Glomerular endothelial cell (primary cell): ENCODE measurements at places on chromosomes 3 and 15.

DNA sequence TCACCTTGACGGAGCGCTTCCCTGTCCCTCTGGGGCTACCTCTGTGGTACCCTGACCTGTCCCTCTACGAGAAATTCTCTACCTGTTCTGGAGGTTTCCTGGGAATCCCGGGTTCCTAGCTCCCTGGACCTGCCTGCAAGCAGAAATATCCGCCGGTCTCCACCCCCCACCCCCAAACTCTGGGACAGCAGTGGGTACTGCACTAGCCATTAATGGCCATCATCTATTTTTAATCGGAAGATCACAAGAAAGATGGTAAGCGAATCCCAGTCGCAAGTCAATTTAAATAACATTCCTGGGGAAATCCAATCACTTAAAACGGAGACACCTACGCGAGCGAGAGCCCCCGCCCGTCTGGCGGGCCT, 429 bp upstream of the C3orf80 start:
- DNase-seq = no peak

GRCh38 chr15:99562238-99562637, 3.5 kb upstream of the MEF2A start:
- no peak for DNase-seq

GRCh38 chr15:43376017-43376705, 5.3 kb downstream of the TUBGCP4 start:
- peak; percentile 10 for DNase-seq

GRCh38 chr15:62439543-62440016, 274.5 kb upstream of the C2CD4B start:
- no peak for DNase-seq

DNA sequence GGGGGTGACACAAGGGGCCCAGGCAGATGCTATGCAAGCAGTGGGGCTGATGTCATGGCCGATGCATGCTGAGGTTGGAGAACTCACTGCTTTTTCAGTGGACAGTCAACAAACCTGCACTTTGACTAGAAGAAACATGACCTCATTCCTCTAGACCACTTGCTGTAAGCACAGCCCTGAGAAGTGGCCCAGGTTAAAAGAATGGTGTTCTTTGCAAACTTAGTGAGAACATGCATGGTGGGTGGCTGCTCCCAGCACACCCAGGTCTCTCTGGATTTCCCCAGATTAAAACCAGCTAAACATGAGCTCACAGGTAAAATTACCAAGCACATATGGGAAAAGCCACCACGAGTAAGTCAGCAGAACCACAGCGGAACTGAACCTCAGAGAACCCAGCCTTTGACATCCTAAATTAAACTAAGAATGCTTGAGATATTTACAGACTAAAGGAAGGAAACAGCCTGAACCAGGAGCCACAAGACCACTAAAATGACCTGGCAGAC, 15.5 kb downstream of the DLEC1 start:
- no peak for DNase-seq
